Activated naive CD8-positive, alpha-beta T cell treated with anti-CD3 and anti-CD28 coated beads, Interleukin-2, amount 50 U/mL, for 16 hours (primary cell): ENCODE measurements at places on chromosomes 4 and X.

- no peak for DNase-seq
Measured at GRCh38 chr4:12110627-12111026, 681.9 kb upstream of the HS3ST1 start.

- peak; percentile 11 for DNase-seq
Measured at GRCh38 chr4:40909363-40909876, 159.7 kb downstream of the NSUN7 start.

GRCh38 chrX:109350551-109350950, 131.3 kb downstream of the GUCY2F start:
- no peak for DNase-seq

DNA sequence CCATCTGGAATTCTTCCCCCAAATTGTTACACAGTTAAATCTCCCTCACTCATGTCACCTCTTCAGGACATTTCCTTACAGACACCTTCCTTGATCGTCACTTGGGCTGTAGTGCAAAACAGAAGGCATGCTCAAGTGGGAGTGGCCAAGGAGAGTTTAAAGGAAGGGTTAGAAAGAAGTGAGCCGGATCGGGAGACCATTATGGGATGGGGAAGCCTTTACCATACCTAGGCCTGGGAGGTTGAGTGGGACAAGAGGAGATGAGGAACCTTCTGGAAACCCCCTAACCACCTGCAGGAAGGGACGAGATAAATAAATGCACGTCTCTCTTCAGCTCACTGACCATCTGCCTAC, 102.7 kb downstream of the UCHL1 start:
- no peak for DNase-seq

DNA sequence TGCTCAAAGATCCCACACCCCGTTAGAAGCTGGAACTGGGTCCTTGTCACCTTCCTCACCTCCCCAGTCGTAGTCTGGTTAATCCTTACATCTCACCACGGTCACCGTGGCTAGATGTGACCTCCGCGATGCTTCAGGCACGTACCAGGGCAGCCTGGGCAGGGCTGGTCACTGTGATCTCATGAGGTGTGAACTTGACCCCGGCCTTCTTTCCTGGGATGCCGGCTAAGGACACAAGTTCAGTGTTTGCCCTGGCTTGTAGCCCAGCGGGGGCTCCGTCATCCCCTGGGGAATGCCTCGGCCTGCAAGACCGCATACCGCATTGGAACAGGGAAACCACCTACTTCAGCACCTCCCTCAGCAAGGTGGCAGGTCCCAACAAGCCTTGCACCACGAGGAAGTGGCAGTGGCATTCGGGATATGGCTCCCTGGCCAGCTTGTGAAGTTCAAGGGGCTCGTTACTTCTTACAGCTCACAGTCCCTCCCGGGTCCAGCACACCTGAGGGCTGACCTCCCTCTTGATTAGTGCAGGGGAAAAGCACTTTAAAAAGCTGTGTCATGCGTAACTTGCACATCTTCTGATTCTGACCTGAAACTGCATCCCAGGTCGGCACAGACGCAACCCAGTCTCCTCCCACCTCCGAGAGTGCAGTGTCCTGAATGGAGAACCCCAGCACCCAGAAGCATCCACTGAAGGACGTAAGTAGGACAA, 25.9 kb downstream of the NOP14 start:
- DNase-seq = no peak

DNA sequence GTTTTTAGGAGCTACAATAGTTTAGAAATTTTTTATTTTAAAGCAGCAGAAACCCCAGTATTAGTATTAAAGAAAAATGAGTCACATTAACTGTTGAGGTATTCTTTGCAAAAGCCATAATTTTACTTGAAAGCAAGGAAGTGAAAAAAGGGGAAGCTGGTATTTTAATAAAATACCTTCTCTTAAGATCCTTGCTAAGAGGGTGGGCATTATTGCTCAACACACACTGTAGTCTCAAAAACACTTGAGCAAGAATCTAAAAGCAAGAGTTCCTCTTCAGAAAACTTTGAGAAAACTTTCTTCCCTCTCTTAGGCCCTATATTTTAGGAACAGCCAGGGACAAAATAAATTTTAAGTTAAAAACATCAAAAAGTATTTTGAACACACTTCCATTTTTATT, 259.4 kb upstream of the DIAPH2 start:
- DNase-seq = no peak

DNA sequence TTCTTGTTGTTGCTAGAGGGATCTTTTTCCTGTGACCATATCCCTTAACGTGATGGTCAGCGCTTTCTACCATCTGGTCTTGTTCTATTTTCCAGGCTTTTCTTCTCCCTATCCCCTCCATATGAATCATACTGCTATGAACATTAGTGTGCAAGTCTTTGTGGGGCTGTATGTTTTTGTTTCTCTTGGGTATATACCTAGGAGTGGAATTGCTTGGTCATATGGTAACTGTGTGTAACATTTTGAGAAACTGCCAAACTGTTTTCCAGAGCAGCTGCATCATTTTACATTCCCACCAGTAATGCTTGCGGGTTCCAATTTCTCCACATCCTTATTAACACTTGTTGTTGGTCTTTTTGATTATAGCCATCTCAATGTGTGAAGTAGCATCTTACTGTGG, 121.4 kb downstream of the SPRY1 start:
- no peak for DNase-seq

DNA sequence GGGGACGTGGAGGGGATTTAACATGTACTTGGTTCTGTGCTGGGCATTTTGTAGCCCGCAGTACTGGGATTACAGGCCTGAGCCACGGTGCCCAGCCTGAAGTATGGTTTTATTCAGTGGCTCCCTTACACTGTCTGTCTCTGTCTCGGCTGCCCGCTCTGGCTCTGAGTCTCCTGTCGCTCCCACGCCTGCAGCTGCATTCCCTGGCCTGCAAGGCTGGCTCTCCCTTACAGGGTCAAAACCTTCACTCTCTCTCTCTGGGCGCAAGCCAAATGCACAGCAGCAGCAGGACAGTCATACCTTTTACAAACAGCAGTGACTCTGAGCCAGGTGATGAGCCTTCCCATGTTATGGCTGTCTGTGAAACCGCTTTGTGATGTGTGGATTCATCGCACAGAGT, 72.1 kb downstream of the HTRA3 start:
- no peak for DNase-seq

DNA sequence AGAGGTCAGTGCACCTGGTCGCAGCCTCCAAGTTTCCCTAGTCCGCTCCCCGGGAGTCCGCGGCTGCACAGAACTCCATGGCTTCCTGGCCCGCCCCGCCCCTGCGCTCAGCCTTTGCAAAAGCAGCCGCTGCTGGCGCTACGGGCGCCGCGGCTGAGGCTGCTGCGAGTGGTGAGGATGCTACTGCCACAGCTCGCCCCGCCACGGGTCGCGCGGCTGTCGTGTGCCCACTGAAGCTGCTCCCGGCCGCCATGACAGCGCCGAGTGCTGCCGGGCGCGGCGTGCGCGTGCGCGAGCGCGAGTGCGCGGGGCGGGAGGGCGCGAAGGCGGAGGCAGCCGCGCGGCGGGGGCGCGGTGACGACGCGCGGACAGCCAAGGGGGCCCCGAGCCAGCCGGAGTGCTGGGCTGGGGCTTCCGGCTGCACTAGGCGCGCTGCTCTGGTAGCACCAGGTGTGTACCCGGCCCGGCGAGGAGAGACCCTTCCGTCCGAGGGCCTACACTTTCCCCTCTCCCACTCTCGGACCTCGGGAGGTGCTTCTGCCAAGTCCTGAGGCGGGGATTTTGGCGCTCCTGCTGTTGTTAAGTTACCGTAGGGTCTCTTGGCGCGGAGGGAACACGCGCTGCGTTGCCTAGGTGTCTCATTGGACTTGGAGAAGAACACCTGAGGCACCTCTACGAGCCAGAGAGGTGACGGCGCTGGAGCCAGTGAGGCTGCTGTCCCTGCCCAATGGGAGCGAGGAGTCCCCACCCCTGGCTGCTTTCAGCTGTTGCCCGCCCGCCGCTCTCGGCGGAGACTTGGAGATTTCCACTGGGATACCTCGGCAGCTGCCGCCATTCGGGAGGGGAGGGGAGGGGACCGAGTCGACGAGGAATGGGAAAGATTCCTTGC, 619 bp upstream of the LRBA start:
- DNase-seq = peak; percentile 52

- DNase-seq = no peak
Measured at GRCh38 chrX:141341341-141341740, 99.0 kb upstream of the SPANXC start.

DNA sequence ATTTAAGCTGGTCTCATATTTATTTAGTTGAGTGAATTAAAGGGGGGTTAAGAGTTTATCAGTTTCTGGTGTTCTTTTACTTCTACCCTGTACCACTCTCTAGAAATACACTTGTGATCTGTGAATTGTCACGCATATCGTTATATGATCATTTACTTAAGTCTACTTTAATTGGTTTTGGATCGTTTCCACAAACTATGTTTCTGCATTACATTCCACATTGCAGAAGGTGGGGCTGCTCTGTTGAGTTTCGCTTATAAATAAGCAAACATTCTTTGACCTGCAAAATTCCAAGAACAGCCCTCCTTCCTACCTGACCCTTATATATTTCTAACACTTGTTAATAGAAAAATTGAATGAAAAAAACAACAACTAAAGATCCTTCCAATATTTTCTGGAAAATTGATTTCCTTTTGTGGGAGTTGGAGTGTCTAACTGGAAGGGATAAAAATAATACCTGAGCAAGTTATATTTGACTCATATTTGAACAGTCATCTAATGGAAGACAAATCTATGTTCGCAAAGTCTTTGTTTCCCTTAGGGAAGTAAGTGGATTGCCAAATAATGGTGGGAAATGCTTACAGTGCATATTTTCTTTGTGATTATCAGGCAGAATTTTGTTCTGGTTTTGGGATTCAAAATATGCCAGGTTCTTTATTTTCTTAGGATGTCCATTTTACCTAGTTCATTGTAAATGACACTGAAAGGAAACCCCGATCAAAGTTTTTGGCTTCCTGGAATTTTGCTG, 152.7 kb downstream of the RELL1 start:
- DNase-seq = no peak

GRCh38 chr4:66330125-66330524, 659.8 kb upstream of the EPHA5 start:
- no peak for DNase-seq

GRCh38 chr4:3522326-3522640, 9.9 kb downstream of the LRPAP1 start:
- no peak for DNase-seq

GRCh38 chr4:2977211-2978088, 14.1 kb downstream of the GRK4 start:
- DNase-seq = no peak

GRCh38 chr4:26522478-26522877, 32.2 kb upstream of the CCKAR start:
- no peak for DNase-seq

DNA sequence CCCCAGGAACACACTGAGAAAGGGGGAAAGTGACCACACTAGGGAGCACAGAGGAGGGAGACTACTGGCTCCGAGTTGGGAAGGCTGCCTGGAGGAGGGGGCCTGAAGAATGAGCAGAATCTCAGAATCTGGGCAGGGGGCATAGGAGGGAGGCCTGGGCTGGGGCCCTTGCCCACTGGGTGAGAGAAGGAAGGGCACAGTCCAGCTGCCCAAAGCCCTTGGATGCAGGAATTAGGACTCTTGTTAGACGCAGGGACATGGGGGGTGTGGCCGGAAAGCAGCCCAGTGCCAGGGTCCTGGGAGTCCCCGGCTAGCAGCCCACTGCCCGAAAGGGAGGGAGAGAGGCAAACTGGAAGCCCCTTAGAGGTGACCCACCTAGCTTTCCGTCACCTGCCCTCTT, 1.9 kb upstream of the DUSP9 start:
- no peak for DNase-seq

- DNase-seq = no peak
Measured at GRCh38 chr4:729336-730315, 24.0 kb downstream of the PCGF3 start.

DNA sequence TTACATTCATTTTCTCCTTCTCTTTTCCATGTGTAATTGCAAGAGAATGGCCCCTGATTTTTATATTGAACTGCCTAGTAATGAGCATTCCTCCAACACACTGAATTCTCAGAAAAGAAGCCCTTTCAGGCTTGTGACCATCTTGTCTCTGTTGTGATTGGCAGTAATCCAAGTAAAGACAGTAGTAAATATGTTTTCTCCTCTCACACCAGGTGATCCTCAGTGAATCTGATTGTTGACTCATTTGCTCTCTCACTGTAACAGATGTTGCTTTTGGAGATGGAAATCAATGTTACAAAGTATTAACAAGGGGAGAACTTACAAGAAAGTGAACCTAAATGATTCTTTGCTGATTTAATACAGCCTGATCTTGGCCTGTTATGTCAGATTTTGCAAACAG, 271.0 kb downstream of the AFF2 start:
- no peak for DNase-seq

DNA sequence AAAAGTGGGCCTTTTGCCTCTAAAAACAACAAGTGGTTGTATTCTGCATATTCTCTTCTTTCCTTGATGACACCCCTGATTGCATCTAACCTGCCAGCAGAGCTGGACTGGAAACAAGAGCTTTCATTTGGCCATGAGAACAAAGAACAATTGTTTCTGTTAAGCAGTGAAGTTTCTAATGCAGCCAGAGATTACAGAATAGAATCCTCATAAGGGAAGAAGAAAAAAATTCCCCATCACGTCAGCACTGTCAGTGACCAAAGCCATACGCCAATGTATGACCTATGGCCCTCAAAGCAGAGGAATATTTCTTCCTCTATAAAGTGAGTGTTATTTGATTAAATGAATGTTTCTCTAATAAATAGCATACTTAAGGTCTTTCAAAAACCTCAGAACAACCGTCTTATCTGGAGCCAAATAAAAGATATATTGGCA, 529.1 kb upstream of the INTU start:
- DNase-seq = no peak

DNA sequence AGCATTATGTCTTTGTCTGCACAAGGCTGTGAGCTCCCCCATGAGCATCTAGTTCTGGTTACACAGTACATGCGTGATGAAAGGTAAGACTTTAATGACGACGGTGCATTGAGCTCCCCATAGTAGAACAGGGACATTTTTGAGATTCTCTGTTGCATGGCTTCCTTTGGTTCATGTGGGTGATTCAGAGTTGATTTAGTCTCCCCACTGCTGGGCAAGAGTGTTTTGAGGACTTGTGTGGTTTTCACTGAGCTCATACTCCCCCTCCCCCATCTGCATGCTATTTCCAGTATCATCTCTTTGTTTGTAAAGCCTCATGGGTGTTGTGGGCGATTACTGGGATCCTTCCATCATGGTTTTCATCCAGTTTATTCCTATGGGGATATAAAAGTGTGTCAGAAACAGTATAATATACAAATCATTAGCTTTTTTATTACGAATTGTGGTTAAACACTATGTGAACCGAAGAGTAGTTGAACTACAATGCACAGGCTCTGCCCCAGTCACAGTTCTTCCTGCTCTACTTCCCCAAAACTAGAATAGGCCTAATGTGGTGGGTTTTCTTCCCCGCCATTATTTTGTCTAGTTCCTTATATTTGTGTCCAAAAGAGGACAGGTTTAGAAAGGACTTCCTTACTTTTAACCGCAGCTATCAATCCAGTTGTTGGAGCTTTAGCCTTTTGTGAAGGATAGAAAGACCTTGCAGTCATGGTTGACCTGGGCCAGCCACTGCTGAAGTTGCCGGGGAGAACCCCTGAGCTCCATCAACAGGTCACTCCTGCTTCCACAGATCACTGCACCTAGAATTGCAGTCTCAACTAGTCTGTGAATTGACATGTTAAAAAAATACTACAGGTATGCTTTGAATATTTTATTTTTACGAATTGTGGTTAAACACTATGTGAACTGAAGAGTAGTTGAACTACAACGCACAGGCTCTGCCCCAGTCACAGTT, 30.4 kb downstream of the KIT start:
- DNase-seq = no peak

GRCh38 chr4:86496094-86497080, 97.7 kb upstream of the PTPN13 start:
- DNase-seq = no peak
